ENCODE measurements at places on chromosomes 5 and 9. TPM values are rescaled to one million over a fixed set of nuclear protein-coding genes. Genes with fewer than 3 reads are reported as not detected.

DNA sequence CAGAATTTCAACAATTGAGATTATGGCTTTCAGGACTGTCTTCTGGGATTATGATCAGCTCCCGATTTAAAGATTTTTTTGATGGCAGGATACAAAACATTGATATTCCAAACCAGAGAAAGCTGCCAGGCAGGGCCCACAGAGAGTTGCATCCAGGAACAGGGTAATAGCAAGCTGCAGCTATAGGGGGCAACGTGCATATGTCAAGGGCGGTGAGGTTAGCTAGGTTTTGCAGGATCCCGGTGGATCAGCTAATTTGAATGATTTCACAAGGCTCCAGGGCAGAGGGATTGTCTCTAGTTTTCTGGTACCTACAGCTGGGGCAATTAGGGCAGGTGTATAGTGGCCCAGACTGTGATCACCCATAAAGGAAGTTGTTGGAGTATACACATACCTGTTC, 339.4 kb downstream of the CHSY3 start:
- DNase-seq, result no peak

CDC20B gene
- not detected for total RNA-seq

ZNF474 gene
- not detected for total RNA-seq

PPP3R2 gene
- total RNA-seq, result not detected

All from T-cell (primary cell).